Stimulated activated CD8-positive, alpha-beta memory T cell treated with anti-CD3 and anti-CD28 coated beads, Interleukin-4, amount 100 ng/mL, for 24 hours (primary cell): ENCODE measurements at places on chromosomes 3 and 15.
A peak's percentile ranks its signal among the peaks of the same experiment; 100 is the strongest.

GRCh38 chr3:81048058-81048665, 713.3 kb downstream of the GBE1 start:
- DNase-seq = no peak

DNA sequence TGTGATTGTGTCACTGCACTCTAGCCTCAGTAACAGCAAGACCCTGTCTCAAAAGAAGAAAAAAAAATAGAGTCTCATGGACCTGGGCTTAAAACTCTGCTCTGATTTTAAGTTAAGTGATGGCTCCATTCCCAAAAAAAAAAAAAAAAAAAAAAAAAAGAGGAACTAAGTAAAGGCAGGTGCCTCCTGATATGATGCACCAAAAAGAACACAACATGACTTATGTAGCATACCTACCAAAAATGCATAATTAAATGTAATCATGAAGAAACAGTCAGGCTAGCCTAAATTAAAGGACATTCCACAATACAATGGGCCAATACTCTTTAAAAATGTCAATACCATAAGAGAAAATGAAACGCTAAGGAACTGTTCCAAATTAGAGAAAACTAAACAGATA, 5.4 kb upstream of the IREB2 start:
- no peak for DNase-seq

DNA sequence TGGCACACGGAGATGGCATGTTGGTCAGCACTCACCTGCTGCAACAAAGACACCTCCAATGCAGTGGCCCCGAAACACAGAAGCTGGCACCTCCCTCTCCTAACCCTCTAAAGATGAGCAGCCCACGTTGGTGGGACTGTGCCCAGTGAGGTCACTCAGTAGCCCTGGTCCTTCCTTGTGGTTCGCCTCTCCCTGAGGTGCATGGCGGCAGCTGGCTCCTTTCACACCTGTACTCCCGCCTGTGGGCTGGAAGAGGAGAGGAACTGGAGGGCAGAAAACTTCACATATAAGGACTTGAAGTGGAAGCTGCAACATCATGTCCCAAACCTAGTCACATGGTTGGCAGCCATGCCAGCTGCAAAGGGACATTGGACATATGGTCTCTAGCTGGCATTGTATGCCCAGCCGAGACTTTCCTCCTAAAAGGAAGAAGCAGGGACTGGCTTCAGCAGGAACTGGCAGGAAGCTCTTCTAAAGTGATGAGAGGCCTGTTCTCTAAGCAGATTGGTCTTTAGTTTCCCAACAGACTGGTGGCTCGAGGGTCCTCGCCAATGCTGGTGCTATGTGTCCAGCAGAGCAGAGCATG, 10.8 kb upstream of the C3orf22 start:
- no peak for DNase-seq

GRCh38 chr15:88004399-88004798, 252.1 kb downstream of the NTRK3 start:
- no peak for DNase-seq

- peak; percentile 62 for DNase-seq
These were observed at the start of gene LXN for GRCh38 chr3:158672215-158673176. TSS of gene LXN (minus strand) at chr3:158672648. CDS start at chr3:158672478, 170 bp downstream.

DNA sequence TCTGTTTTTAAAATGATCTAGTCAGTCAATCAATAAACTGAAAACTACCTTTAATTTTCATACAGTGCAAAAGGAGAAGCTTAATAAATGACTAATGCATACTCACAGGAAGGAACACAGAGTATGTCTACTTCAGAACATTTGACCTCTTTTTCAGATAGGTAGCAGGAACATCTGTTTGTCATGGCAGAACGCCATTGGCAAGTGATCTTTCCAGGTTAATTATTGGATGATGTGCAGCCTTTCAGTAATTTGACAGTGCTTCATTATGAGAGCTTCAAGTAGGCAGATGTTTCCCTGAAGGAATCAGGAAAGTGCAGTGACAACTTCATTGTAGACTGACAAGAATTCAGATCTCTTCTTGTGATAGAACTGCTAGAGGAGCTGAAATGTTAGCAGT, 325.0 kb downstream of the OTOL1 start:
- no peak for DNase-seq

GRCh38 chr15:87947560-87947959, 309.0 kb downstream of the NTRK3 start:
- DNase-seq = no peak

DNA sequence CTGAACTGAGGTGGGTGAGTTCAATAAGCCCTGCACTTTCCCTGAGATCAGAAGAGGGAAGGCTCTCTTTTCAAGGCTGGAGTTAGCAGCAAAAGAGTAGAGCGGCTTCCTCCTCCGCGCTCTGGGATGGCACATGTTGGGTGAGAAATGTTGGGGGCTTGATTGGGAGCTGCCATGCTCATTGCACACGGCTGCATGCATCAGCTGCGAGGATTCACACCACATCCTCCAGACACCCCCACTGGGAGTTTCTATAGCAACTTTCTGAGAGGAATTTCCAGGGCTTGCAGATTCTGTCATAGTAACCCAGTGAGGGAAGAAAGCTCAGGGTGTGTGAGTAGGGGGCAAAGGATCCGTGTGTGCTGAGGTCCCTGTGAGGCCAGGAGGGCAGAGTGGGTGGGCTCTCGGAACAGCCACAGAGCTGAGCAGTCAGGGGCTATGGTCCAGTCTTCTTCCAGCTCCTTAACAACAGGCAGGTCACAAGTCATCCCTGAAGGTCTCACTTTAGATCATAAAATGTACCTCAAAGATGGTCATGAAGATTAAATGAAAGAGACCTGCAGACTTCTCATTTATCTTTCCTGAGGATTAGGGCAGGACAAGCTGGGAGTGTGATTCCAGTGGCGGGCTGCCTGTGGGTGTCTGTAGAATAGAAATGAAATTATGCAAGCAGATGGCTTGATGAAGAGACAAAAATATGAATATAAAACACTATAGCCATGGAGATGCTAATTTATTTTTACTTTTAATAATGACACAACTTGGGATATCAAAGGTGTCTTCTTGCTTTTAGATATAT, 75.7 kb upstream of the CHRNA7 start:
- no peak for DNase-seq

DNA sequence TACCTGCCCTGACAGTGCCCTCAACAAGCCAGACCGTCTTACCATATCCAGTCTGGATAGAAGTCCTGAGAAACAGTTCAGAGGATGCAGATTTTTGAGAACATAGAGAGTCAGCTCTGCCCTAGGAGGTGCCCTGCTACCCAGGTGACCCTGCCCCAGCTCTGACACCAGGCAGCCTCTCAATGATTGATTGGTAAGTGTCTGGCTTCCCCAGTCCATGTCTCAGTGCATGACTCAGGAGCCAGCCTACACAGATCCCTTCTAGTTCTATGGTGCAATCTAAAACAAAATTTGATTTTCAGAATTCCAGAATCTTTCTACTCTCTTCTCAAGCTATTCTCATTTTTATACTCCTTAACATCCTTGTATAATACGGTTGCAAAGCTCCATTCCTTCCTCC, 292.1 kb downstream of the VPS13C start:
- DNase-seq = no peak

DNA sequence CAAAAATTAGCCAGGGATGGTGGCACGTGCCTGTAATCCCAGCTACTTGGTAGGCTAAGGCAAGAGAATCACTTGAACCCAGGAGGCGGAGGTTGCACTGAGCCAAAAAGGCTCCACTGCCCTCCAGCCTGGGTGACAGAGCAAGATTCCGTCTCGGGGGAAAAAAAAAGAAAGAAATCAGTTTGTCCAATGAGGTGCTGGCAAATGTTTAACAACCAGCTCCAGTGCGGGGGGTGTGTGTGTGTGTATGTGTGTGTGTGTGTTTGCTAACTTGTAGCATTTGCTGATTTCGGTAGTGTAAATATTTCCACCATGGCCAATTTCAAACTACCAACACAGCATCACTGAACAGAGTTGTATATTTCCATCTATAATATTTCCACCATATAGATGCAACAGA, 23.8 kb upstream of the IDH2 start:
- DNase-seq = no peak

- DNase-seq = no peak
These were observed 109.5 kb upstream of the PTPRG start for GRCh38 chr3:61451841-61452240.

GRCh38 chr15:49492830-49493229, 69.8 kb downstream of the FGF7 start:
- no peak for DNase-seq

DNA sequence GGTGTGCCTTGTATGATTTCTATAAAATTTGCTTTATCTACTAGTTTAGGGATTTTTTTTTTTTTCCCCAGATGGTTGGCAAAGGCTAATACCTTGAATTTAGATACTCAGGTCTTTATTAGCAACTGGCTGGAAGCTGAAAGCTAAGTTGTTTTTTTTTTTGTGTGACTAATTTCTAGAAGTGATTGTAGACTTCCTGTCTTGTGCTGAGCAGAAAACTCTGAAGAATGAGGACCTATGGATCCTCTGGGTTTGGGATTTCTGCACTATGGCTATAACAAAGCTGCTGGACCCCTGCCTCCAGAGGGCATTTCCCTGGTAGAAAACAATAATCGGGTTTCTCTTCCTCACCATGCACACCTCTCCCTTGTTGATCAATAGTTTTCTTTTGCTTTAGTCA, 10.0 kb downstream of the ARIH2 start:
- no peak for DNase-seq

- DNase-seq = no peak
These were observed 76.9 kb downstream of the TRIM69 start for GRCh38 chr15:44813231-44813630.

GRCh38 chr3:145259166-145259880, 901.7 kb downstream of the PLOD2 start:
- no peak for DNase-seq

DNA sequence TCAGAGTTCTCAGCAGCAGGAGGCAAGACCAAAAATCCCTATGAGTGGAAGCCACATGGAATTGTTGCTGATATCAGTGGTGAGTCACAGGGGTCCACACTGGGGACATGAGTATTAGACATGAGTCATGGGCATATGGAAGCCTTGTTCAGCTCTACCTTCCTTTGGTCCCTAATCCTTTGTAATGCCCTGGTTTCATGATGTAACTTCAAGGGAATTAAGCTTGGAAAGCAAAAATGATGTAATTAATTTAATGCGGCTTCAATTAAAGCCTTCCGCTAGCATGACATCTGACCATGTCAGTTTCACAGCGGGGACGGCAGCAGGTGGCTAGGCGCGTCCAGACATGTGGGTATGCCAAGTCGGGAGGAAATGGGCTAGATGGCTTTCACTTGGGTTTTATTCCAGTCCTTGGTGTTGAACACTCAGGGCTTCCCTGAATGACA, 176.1 kb upstream of the RGMA start:
- no peak for DNase-seq

GRCh38 chr15:89576417-89576773, 1.1 kb downstream of the TICRR start:
- DNase-seq = no peak

- no peak for DNase-seq
These were observed 34.7 kb upstream of the CRTC3 start for GRCh38 chr15:90495067-90495466.

DNA sequence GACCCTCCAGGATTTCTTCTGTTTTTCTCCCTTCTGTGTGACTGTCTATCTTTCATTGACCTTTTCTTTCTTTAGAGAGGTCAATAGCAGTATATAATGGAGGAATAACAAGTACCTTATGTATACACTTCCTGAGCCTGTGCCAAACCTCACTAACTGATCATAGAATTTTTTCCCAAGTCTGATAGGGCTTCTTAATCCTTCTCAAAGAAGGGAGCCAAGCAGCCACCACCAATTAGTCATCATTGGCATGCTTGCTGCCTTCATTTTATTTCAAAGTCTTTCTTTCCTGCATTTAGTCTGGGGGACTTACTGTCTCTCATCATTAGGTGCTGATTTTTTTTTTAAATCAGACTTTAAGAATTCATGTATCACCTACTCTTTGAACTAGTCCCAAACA, 327.0 kb downstream of the FEZF2 start:
- DNase-seq = no peak

DNA sequence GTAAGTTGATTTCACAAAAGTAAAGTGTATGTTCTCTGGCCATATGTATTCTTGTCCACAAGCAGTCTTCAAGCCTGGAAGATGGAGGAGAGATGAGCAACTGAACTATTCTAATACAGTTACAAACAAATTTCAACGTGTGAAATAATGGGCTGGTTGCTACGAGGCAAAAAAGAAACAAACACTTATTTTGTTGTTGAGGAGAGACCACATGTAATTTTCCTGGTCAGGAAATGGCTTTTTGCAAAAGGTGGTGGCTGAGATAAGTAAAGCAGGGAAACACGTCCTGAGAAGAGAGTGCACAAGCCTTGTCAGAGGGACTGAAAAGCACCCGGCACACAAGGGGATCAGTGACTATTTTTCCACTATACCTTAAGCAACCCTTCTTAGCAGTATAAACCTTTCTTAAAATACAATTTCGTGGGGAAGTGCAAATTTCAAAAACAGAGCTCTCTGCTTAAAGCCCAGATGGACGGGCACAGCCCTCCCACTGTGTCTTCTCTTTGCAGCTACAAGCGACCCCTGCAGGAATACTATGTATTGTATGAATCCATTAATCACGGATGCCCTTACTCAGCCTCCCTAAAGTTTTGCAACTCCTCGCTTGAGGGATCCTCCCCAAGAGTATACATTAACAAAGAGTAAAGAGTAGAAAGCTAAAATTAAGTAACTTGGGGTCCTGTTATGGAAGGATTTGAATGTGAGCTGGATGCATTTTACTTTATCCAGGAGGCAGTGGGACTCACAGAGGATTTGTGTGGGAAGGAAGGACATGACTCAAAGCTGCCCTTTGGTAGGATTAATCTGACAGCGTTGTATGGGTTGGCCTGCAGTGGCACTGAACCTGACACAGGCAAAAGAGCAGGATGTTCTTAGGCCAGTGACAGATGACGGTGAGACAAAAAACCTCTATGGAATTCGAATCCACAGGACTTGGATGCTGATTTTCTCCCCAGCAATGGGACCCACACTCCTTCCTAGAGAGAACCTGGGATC, 253.7 kb downstream of the IL5RA start:
- no peak for DNase-seq

DNA sequence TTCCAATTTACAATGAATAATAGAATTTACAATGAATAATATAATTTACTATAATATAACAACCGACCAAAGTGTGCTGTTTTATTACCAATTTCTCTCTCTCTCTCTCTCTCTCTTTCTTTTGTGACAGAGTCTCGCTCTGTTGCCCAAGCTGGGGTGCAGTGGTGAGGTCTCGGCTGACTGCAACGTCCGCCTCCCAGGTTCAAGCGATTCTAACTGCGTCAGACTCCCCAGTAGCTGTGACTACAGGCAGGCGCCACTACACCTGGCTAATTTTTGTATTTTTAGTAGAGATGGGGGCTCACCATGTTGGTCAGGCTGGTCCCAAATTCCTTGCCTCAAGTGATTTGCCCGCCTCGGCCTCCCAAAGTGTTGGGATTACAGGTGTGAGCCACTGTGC, 17.0 kb upstream of the CCNL1 start:
- no peak for DNase-seq

DNA sequence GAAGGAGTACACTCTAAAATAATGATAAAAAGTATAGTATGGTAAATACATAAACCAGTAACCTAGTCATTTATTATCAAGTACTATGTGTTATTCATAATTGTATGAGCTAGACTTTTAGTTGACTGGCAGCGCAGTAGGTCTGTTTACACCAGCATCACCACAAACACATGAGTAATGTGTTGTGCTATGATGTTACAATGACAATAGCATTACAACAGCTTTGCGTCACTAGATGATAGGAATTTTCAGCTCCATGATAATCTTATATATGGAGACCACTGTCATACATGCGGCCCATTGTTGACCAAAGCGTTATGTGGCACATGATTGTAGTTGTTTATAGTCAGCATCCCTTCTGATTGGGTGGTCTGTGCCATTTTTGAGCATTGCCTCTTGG, 138.9 kb upstream of the UBE2E1 start:
- DNase-seq = no peak

GRCh38 chr15:56965231-56966013, 47.0 kb downstream of the TCF12 start:
- no peak for DNase-seq

GRCh38 chr3:155079746-155080487, at the start of gene MME:
TSS of gene MME (plus strand) at chr3:155080319. CDS start at chr3:155084168, 3,849 bp downstream.
- DNase-seq = no peak
